ENCODE measurements at places on chromosomes 5 and 9.

- DNase-seq, result no peak
These were observed 55.3 kb downstream of the ZNF366 start for GRCh38 chr5:72451741-72452505.

DNA sequence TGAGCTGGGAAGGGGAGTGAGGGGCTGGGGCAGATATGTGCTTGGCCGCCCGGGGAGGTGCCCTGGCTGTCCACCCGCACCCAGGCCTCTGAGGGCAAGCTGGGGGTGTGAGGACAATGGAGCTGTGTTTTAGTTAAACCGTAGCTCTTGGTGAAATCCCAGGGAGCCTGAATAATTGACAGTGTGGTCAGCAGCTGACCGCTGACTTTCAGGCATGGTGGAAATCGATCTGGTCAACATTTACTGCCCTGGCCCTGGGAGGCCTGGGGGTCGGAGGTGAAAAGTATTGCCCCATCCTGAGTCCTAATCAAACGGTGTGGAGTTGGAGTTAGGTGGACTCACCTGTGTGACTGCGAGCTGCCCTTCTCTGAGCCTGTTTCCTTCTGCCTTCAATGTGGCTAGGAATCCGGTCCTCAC, 31.2 kb upstream of the CRB2 start:
- DNase-seq, result no peak

DNA sequence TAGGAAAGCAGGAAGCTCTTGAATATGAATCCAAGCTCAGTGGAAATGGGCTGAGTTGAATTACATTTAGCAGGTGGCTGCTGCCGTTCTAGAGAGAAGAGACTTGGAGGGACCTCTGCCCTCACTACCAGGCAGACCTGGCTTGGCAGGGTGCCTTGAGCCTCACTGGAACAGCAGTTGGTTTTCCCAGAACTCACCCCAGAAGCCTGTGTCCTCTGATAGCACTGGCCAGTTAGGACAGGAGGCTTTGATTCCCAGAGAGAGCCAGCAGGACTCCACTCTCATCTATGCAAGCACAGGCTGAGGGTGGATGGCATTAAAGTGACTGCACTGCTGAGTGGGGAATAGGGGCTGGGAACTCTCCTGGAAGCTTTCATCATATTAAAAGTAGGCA, 54.8 kb downstream of the PWWP2A start:
- no peak for DNase-seq

- DNase-seq, result no peak
These were observed 1758.1 kb downstream of the MAT2B start for GRCh38 chr5:165263536-165263935.

- no peak for DNase-seq
These were observed 33.3 kb downstream of the NKX2-5 start for GRCh38 chr5:173201636-173202265.

GRCh38 chr9:16824545-16825330, 45.7 kb downstream of the BNC2 start:
- DNase-seq, result no peak

DNA sequence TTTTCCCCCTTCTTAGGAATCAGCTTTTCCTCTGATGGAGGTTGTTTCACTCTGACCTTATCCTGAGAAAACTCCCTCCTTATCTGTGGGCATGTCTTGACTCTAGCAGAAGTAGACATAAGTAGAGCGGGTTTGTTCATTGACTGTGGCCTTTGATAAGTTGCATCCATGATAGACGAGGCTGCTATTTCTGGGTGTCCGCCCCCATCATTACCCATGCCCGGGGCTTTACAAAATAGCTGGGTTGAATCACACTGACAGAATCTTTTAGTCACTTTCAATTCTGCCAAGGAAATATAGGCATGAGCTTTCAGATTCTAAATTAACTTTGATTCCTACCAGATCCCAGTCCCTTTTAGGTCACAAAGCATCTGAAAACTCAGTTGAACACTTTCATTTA, 223.8 kb downstream of the SEC61B start:
- no peak for DNase-seq

DNA sequence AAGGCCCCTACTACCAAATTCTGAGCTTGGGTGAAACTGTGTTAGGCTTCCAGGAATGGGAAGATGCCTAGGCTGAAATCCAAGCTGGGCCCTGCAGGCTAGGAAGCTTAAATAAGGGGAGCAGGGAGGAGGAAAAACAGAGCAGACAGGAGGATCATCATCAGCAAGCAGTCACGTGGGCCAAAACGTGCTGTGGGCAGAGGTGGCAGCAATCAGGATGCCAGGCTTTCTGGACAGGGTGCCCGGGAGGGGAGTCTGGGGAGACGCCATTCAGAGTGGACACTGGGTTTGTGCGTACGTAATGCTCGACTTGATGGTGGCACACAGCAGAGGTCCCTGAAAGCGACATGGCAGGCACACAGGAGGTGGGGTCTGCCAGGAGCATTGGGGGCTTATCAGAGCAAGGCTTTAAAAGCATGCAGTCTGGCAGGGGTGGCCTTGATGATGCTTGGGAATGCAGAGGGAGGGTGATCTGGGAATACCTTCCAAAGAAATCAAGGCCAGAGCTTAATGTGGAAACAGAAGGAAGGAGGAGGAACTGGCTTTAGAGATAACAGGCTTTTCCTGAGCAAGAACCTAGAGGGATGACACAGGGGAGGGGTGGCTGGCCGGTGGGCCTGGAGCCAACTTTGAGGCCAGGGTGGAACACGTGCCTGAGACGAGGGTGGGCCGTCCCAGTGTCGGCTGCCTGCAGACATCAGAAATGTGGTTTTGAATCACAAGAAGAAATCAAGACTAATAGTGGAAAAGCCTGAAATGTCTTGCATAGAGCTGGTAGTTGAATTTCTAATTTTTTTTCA, 212.5 kb downstream of the GADD45G start:
- DNase-seq, result no peak
